ENCODE measurements at places on chromosomes 4 and X. TPM values are rescaled to one million over a fixed set of nuclear protein-coding genes. Genes with fewer than 3 reads are reported as not detected.

Gene PAGE5
- not detected for total RNA-seq

Gene IGFBP7
- total RNA-seq: 40.4 TPM

Gene SMR3B
- total RNA-seq: not detected

Gene LRCH2
- 0.19 TPM for total RNA-seq

Gene NLGN3
- 0.67 TPM for total RNA-seq

Gene SLC9B1
- 1.7 TPM for total RNA-seq

Gene HTT
- total RNA-seq: 57.5 TPM

Gene ALAS2
- not detected for total RNA-seq

Gene SLITRK2
- not detected for total RNA-seq

Gene PASD1
- total RNA-seq: not detected

Gene PCDH7
- total RNA-seq: 19.1 TPM

Gene ERAS
- total RNA-seq: not detected

Gene SULT1E1
- total RNA-seq: 0.86 TPM

- no peak overlapping the region for H3K4me3 ChIP-seq
- no peaks in the 10 kb centered on the region for H3K36me3 ChIP-seq
- H3K27ac ChIP-seq: no peak overlapping the region
- no peaks in the 10 kb centered on the region for H3K4me1 ChIP-seq
Measured at GRCh38 chr4:6228158-6229067, 28.1 kb upstream of the JAKMIP1 start.

GRCh38 chr4:123206016-123206415 is 190.6 kb upstream of the SPRY1 start:
- H3K27ac ChIP-seq: no peak overlapping the region
- no peak overlapping the region for H3K4me3 ChIP-seq
- H3K36me3 ChIP-seq: no peaks in the 10 kb centered on the region
- DNase-seq: no peak
- H3K4me1 ChIP-seq: 0 out of 2 replicates have a peak, but pooled peaks cover 4% of the 10 kb centered on the region
- no peaks in the 10 kb centered on the region for H3K27me3 ChIP-seq

DNA sequence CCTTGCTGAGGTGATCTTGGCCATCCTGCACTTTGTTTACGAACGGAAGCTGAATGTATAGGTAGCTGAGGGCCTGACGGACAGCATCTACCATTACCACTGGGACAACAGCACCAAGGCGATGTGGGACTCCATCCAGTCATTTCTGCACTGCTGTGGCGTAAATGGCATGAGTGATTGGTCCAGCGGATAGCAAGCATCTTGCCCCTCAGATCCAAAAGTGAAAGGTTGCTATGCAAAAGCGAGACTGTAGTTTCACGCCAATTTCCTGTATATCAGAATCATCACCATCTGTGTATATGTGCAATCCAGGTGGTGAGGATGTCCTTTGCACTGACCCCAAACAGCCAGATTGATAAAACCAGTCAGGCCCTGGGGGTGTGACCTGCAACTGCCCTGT is 4.2 kb upstream of the PYURF start:
- no peaks in the 10 kb centered on the region for H3K27me3 ChIP-seq
- no peak for DNase-seq
- peaks cover 7% of the 10 kb centered on the region for H3K4me1 ChIP-seq

DNA sequence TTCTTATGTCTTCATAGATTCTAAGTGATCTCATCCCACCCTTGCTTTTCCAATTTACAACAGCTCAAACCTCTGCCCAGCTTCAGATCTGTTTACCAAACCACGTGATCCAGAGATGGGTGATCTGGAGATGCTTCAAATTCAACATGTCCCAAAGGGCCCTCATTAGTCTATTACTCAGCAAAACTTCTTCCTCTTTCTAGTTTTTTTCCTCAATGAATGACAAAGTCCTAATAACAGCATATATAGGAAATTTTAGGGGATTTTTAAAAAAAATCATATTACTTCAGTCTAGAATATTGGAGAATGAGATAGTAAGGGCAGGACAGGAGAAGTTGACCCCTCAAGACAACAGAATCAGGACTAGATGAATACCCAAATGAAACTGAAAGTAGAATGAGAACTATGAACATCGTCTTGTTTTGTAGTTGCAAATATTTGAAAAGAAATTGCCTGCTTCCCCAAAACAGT is 127.1 kb downstream of the CFAP299 start:
- H3K36me3 ChIP-seq: no peaks in the 10 kb centered on the region
- H3K4me3 ChIP-seq: no peak overlapping the region
- no peaks in the 10 kb centered on the region for H3K27me3 ChIP-seq
- DNase-seq: no peak
- H3K27ac ChIP-seq: no peak overlapping the region

GRCh38 chr4:162509333-162509732 is 345.5 kb upstream of the FSTL5 start:
- H3K4me3 ChIP-seq: no peak overlapping the region
- no peaks in the 10 kb centered on the region for H3K36me3 ChIP-seq
- no peak for DNase-seq
- no peak overlapping the region for H3K27ac ChIP-seq

GRCh38 chr4:180923486-180923885 is 1319.7 kb upstream of the TENM3 start:
- H3K4me1 ChIP-seq: no peaks in the 10 kb centered on the region
- H3K4me3 ChIP-seq: no peak overlapping the region
- no peaks in the 10 kb centered on the region for H3K27me3 ChIP-seq
- no peak for DNase-seq
- no peaks in the 10 kb centered on the region for H3K36me3 ChIP-seq

- no peaks in the 10 kb centered on the region for H3K27me3 ChIP-seq
- no peak for DNase-seq
- no peak overlapping the region for H3K27ac ChIP-seq
- no peak overlapping the region for H3K4me3 ChIP-seq
- H3K4me1 ChIP-seq: peaks cover 2% of the 10 kb centered on the region
Measured at GRCh38 chr4:103405415-103405814, 207.3 kb upstream of the CENPE start.

GRCh38 chrX:14927401-14927800 is 54.2 kb downstream of the MOSPD2 start:
- H3K4me3 ChIP-seq: no peak overlapping the region
- no peaks in the 10 kb centered on the region for H3K27me3 ChIP-seq
- DNase-seq: no peak

GRCh38 chr4:55008166-55009056 is 117.0 kb downstream of the KDR start:
- no peak overlapping the region for H3K4me3 ChIP-seq
- no peak overlapping the region for H3K27ac ChIP-seq
- no peak for DNase-seq
- H3K4me1 ChIP-seq: peaks cover 10% of the 10 kb centered on the region
- no peaks in the 10 kb centered on the region for H3K36me3 ChIP-seq

- no peaks in the 10 kb centered on the region for H3K4me1 ChIP-seq
- H3K4me3 ChIP-seq: no peak overlapping the region
- no peaks in the 10 kb centered on the region for H3K27me3 ChIP-seq
- no peak overlapping the region for H3K27ac ChIP-seq
- no peak for DNase-seq
- H3K36me3 ChIP-seq: no peaks in the 10 kb centered on the region
Measured at GRCh38 chrX:119685225-119686066, 7.5 kb downstream of the SEPTIN6 start.

GRCh38 chrX:78624962-78625909 is 33.9 kb downstream of the RTL3 start:
- no peaks in the 10 kb centered on the region for H3K27me3 ChIP-seq
- H3K36me3 ChIP-seq: no peaks in the 10 kb centered on the region

DNA sequence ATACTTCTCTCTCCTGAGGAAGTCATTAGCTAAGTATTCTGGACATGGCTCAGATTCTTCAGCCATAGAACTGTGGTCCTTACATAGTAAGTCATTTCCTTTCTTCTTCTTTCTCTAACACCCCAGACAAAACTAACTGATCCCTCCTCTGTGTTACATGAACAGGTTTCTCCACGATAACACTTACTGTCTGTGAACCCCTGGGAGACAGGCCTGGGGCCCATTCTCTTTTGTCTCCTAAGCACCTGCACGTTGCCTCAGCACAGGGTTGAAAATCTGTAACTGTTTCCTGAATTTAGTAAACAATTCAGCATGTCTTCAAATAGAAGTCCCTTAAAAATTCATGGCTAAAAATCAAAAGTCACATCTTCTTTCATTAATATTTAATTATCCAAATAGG is 24.7 kb downstream of the APBB2 start:
- no peak overlapping the region for H3K4me3 ChIP-seq
- peaks cover 59% of the 10 kb centered on the region for H3K4me1 ChIP-seq
- H3K36me3 ChIP-seq: no peaks in the 10 kb centered on the region
- peak overlapping the region; percentile 36 for H3K27ac ChIP-seq

GRCh38 chr4:145352438-145353145 is 129.1 kb upstream of the SMAD1 start:
- H3K36me3 ChIP-seq: no peaks in the 10 kb centered on the region
- no peak overlapping the region for H3K4me3 ChIP-seq
- no peak overlapping the region for H3K27ac ChIP-seq
- H3K27me3 ChIP-seq: no peaks in the 10 kb centered on the region

DNA sequence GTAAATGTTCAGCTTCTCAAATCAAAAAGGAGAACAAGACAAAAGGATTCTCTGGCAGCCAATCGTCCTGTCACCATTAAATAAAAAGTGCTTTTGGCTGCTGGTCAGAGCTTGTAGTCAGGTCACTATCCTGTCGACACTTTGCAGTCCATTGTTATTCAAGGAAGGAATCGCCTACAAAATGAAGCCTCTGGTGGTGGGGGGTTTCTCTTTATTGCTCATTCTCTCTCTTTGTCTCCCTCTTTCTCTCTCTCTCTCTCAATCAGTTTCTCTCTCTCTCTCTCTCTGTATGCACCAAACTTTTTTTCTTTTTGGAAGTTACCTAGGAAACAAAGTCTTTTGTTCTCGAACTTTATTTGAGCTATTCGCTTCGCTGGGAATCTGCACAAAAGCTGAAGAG is 17.6 kb upstream of the SCML1 start:
- H3K4me1 ChIP-seq: no peaks in the 10 kb centered on the region
- no peak overlapping the region for H3K4me3 ChIP-seq
- DNase-seq: no peak
- H3K27me3 ChIP-seq: no peaks in the 10 kb centered on the region

DNA sequence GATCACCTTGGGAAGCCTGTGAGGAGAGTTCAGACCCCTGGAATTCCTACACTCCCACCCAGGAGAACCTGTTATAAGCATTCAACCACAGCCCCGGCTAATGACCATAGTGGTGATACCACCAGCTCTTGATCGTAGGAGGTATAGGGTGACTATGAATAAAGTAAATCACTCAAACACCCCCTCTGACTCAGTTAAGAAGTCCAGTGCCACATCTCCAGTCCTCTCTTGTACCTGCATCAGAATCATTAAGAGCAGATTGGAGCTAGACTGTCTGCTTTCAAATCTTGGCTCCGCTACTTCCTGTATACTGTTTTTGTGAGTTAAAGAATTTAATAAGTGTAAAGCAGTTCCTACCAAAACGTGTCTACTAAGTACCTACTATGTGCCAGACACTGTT is 565.1 kb upstream of the DIPK2B start:
- no peaks in the 10 kb centered on the region for H3K36me3 ChIP-seq
- no peak for DNase-seq
- no peaks in the 10 kb centered on the region for H3K4me1 ChIP-seq
- H3K27me3 ChIP-seq: no peaks in the 10 kb centered on the region
- no peak overlapping the region for H3K27ac ChIP-seq

GRCh38 chr4:89582756-89583505 is 254.0 kb downstream of the SNCA start:
- no peaks in the 10 kb centered on the region for H3K4me1 ChIP-seq
- no peak for DNase-seq
- H3K27me3 ChIP-seq: no peaks in the 10 kb centered on the region
- H3K4me3 ChIP-seq: no peak overlapping the region
- no peaks in the 10 kb centered on the region for H3K36me3 ChIP-seq

DNA sequence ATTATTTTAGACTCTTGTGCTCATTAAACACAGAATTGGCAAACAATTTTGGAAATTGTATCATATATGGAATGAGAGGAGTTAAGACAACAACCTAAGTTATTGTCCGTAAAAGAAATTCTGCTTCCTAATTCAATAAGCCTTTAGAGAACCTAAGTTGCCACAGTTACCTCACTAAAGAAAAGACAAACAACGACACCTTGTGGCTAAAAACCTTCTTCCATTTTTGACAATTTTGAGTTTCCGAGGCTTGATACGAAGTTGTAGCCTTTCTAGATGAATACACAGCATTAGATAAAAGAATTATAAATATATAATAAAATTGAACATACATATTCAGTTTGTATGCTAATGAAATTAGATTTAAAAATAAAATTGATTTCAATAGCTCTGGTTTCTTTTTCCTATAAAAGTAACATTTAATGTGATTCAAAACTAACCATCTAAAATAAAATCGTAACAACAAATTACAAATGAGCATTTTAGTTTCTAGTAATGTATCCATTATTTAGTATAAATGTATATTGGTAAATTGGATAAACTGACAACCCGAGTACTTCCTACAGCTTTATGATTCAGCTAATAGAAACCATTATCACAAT is 275.1 kb downstream of the GPM6A start:
- no peak overlapping the region for H3K4me3 ChIP-seq
- H3K27me3 ChIP-seq: no peaks in the 10 kb centered on the region
- no peak for DNase-seq
- no peaks in the 10 kb centered on the region for H3K4me1 ChIP-seq
- no peak overlapping the region for H3K27ac ChIP-seq

GRCh38 chr4:144399927-144400326 is 246.0 kb upstream of the HHIP start:
- H3K36me3 ChIP-seq: no peaks in the 10 kb centered on the region
- no peak overlapping the region for H3K4me3 ChIP-seq
- no peaks in the 10 kb centered on the region for H3K27me3 ChIP-seq
- no peak overlapping the region for H3K27ac ChIP-seq

DNA sequence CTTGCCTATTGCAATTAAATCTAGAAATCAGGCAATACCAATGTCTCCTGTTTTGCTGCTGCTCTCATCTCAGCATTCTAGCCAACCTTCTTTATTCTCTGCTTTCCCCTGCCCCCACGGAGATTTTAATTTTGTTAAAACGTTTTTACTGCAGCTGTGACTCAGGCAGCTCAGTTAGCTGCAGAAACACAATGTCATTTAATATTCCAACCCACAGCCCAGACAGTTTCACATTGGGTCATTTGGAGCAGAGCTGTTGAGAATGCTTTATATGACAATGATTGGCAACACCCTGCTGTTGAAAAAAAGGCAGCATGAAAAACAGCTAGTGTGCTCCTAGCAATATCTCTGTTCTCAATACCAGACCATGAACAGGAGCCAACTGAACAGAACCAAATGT is 12.6 kb upstream of the SLC10A4 start:
- H3K4me1 ChIP-seq: no peaks in the 10 kb centered on the region
- no peaks in the 10 kb centered on the region for H3K27me3 ChIP-seq
- no peak overlapping the region for H3K4me3 ChIP-seq
- DNase-seq: no peak
- H3K36me3 ChIP-seq: no peaks in the 10 kb centered on the region

DNA sequence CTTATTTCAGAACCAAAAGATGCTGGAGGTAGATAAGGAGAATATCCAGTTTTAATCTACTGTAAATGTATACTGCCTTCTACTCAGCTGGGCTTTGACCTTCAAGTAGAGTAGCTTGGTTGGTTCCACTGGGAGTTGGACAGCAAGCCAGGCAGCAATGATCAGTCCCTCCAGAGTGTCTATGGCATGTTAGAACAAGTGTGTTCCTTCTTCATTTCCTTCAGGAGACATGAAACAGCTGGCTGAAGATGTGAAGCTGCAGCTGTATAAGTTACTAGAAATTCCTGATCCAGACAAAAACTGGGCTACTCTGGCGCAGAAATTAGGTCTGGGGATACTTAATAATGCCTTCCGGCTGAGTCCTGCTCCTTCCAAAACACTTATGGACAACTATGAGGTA is 111.1 kb downstream of the NFKB1 start:
- no peak overlapping the region for H3K27ac ChIP-seq
- no peak for DNase-seq
- no peaks in the 10 kb centered on the region for H3K4me1 ChIP-seq
- H3K27me3 ChIP-seq: no peaks in the 10 kb centered on the region
- no peak overlapping the region for H3K4me3 ChIP-seq
- peaks cover 3% of the 10 kb centered on the region for H3K36me3 ChIP-seq
